Erythroblast (primary cell): ENCODE measurements at places on chromosomes 5 and 9.

GRCh38 chr5:62231576-62231975 is 74.4 kb upstream of the KIF2A start:
- no peak for DNase-seq

DNA sequence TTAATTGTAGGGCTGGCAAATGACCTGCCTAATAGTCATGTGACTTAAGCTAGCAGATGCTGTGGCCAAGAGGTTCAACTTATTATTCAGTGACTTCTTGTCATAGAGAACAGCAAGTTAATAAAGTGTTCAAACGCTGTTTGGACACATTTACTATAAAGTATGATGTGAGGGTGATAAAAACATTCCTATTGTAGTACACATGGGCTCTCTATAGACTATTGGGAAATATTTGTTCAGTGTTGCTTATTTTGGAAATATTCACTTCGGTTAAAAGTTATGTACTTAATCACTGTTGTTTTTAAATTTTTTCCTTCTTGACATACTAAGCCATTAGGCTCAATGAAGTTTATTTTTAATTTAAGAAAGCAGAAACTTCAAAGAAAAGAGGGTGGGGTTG is 345.0 kb downstream of the NNT start:
- DNase-seq: no peak

DNA sequence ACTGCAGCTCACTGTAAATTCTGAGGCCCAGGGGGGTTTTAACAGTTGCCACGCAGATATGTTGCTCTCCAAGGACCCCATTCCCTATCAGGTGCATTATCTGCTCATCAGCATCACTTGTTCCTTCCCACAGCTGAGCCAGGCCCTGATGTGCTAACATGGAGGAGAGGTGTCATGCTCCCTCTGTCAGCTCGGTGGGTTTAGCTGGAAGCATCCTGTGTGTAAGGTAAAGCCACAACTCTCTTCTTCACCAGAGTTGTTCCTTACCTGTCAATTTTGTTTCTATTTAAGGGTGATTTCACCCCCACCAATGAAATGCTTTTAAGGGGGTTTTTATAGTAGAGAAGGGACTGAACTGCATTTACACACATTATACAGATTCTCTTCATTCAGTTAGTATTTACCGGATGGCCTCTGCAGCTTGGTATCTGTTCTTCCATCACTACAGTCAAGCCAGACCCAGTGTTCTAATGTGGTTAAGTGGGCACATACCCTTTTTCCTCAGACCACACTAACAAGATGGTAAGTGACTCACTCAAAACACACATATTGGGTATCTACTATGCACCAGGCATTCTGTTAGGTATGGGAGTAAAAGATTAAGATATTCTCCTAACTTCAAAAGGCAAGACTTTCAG is 205.4 kb downstream of the DCP2 start:
- DNase-seq: no peak

DNA sequence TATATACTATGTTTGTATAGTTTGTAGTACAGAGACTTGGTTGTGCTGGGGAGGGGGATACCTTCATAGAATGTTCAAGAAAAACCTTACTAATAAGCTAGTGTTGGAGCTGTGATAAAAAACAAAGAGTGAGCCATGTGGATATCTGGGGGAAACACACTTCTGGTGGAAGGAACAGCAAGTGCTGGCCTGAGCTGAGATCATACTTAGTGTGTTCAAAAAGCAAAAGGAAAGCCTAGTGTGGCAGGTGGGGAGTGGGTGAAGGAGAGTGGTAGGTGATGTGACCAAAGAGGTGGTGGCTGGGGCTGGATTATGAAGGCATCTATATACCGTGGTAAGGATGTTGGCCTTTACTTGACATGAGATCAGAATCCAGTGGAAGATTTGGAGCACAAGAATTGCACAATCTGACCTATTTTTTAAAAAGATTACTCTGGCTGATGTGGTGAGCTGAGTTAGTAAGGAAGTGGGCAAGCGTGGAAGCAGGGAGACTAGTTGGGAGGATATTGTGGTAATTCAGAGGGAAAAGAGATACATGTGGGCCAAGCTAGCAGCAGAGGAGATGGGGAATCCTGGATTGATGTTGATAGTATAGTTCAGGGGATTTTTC is 26.6 kb downstream of the PALM2AKAP2 start:
- DNase-seq: no peak

DNA sequence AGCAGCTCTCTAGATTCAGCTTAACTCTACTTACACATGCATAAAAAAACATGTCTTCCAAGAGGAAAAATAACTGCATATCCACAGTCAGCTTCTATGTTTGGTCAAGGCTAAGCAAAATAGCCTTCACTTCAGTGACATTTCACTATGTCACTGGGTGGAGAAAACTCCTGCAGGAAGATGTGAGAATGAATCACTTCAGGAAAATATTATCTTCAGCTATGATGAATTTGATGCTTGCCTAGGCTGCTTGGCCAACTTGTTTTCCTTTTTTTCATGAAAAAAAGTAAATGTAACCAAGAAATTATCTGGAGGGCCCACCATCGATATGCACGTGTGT is 143.0 kb upstream of the ZNF608 start:
- no peak for DNase-seq
